H1 (cell line): ENCODE measurements at places on chromosomes 5 and 9. TPM values are rescaled to one million over a fixed set of nuclear protein-coding genes. Genes with fewer than 3 reads are reported as not detected.
A peak's percentile ranks its signal among the peaks of the same experiment; 100 is the strongest.

The ZFP2 gene
- 0.52 and 0.78 TPM in 2 replicates for total RNA-seq

The ZDHHC12 gene
- total RNA-seq = 32.8 and 35.0 TPM in 2 replicates

The FNBP1 gene
- 39.7 and 40.9 TPM in 2 replicates for total RNA-seq

- peak; percentile 54 for DNase-seq
Measured at GRCh38 chr5:141003791-141004611, 37.7 kb downstream of the PCDHAC2 start.

DNA sequence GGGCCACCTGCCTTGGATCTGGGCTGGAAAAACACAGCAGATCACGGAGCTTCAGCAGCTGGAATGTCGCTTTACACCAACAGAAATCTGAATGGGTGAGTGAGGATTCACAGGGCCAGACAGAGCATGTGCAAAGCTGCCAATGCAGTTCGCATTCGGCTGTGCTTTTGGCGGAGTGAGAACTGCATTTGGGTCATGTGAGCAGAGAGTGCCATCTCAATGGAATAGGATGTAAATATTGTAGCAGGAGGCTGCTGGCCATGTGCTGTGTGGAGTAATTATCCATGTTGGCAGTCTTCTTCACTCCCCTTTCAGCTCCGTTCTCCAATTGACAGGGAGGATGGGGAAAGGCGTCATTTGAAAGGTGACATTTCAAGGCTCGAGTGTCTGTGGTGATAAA lies at the start of gene ANKRD55:
Gene ANKRD55, minus strand, starts transcription at position 101 of the 400 bp plus-strand sequence. CDS start 417 bp downstream, outside the sequence.
- DNase-seq = no peak

DNA sequence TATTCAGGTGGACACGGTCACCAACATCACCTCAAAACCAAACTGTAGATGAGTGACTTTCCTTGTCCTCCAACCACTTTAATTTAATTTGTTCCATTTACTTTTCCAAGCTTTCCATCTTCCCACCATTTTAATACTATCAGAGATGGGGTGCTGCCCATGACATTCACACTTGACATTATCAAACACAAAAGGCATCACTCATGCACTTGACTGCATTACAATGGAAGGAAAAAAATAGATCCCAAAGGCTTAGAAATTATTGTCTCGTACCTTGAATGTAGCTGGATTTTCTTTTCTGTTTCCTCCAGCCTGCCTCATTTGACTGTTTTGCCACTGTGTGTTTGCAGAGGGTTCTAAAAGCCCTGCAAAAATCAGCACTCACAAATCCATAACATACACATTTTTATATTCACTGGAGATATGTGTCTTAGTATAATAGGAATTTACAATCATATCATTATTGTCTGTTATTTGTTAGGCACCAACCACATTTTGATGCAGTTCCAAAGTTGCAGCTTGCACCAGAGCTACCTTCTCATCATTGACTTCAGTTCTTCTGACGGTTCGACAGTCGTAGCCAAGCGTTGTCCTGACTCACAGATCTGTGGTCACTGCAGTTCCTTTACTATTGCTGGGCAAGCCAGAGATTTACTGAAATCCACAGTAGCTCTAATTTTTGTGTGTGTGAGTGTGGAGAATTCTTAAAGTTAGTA lies 712.3 kb upstream of the WWC1 start:
- DNase-seq = no peak

- DNase-seq = no peak
Measured at GRCh38 chr5:179832039-179832745, 11.5 kb downstream of the SQSTM1 start.
